ENCODE measurements at places on chromosomes 5 and 9.
A peak's percentile ranks its signal among the peaks of the same experiment; 100 is the strongest.

DNA sequence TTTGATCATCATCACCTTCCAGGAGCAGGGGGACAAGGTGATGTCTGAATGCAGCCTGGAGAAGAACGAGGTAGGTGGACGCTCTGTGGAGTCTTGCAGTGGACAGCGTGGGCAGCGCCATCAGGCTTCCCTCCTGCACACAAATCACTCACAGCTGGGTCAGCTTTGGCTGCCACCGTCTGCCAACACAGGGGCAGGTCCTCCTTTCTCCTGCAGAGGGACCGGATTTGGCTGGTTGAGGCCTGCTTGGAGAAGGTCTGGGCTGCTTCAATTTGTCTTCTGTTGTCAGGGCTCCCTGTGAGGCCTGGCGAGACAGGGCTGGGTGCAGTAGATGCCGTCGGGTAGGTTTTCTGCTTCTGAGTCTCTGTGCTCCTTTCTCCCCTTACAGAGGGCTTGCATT, 180.6 kb downstream of the CACNA1B start:
- DNase-seq: no peak

- no peak for DNase-seq
Measured at GRCh38 chr9:132769906-132770769, 99.9 kb downstream of the GTF3C4 start.

GRCh38 chr9:16202914-16203728, 650.3 kb downstream of the CCDC171 start:
- peak; percentile 55 for DNase-seq

GRCh38 chr9:131668439-131669268, 71.2 kb downstream of the RAPGEF1 start:
- peak; percentile 14 for DNase-seq

DNA sequence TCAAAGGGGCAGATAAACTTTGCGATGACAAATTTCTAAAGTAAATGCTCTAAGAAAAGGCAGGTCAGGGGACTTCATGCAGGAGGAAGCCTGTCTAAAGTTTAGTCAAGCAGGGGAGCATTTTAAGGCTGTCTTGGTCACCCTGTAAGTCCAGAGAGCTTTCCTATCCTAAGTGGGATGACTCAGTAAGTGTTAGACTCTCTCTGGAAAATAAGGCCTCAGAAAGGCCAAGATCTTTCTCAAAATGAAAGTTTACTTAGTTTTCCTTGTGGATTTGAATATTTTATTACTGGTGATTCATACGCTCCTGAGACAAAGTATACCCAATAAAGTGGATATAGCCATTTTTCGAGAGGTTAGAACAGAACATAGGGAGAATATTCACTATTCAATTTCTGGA, 806.9 kb upstream of the CDH9 start:
- peak; percentile 20 for DNase-seq

GRCh38 chr9:110971705-110972104, 66.6 kb downstream of the LPAR1 start:
- no peak for DNase-seq

DNA sequence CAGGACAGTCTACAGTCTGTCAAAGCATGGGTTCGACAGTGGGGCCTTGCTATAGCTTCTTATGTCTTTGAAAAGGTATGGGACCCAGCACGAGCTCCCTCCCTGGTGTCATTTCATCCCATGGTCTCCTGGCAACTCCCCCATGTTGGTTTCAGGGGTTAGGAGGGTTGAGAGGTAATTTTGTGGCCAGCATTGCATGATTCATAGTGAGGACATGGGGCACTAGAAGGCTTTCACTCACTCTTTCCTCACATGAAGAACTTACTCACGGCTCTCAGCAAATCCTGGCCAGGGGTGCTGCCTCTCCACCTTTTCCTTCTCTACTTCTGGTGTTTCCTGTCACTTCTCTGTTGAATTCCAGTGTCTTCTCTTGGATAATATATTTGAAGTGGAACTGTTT, 134.7 kb upstream of the TNPO1 start:
- DNase-seq: no peak

DNA sequence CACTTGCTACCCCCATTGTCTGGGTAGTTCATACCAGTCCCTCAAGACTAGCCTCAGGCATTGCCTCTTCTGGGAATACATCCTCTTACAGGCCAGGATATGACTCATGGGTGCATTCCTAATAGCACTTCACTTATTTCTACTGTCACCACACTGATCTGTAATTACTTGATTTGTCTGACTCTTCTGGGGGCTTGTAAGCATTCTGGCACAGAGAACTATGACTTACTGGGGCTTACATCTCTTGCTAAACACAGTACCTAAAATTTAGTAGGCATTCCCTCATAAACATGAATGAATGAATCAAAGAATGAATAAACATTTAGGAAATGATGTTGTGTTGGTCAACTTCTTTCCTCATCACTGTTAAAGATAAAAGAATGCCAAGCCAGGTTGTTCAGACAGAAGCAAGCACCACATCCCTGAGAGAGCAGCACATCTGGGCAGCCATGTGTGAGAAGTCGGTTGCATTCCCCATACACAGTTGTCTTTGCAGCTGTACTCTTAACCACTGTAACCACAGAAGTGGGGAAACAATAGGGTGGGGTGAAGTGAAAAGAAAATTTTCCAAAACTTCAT, 27.6 kb downstream of the IL7R start:
- peak; percentile 76 for DNase-seq

DNA sequence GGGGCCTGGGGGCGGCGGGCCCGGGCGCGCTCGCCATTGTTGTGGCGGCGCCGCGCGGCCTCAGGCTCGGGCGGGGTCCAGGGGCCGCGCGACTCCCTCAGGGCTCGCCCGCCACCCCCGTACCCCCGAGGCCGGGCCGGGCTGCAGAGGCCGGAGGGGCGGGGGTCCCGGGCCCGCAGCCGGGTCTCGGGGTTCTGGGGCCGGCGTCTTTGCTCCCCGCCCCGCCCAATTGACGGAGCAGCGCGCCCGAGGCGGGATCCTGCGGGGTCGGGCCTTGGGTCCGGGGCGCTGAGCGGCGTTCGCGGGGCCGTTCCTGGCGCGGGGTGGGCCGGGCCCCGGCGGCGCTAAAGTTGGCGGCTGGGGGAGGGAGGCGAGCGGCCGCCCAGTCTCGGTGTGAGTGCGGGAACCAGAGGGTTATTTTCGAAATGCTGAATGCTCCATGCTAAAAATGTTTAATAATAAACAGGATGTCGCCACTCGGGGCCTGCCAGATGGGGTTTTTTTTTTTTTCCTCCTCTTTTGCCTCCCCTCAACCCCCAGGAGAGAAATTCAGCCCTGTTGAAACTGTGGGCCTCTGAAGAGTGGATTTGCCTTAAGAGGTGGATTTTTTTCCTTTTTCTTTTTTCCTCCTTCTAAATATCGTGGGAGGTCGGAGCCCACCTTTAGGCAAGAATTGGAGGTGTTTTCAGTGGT, 724 bp downstream of the PRRC2B start:
- peak; percentile 17 for DNase-seq

- DNase-seq: no peak
Measured at GRCh38 chr5:65292196-65292595, 189.5 kb downstream of the ADAMTS6 start.

DNA sequence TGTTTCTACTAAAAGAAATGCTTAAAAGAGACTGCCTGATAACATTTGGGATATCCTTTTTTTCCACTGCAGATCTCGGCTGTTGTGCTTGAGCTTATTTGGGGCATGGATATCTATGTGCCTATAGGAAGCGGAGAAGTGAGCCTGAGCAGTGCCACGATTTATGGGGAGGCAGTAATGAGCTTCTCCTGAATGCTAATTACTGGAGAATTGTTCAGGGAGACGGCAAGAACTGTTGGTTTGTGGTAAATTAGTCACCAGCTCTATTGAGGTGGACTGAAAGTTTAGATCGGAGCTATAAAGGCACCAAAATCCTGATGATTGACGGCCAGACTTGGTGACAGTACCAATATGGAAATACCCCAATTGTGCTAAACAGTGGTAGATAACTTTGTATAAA, 186.5 kb downstream of the ARHGEF28 start:
- no peak for DNase-seq

DNA sequence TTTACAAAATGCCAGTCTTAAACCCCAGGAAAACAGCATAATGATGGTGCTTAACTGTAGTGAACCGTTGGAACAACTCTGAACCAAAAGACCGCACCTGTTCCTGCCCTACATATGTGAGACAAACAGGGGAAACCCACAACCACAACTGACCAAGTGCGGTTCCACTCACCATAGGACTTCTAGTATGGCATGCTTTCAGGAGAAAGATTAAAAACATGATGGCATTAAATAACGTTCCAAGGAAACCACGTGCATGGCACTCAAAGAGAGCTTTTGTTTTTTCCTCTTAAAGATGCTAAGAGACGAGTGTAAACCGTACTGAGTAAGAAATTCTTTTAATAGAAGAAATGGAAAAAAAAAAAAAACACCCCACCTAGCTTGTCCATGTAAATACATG, 119.8 kb downstream of the SSBP2 start:
- DNase-seq: no peak

- DNase-seq: no peak
Measured at GRCh38 chr5:65796751-65797316, 74.8 kb downstream of the NLN start.

DNA sequence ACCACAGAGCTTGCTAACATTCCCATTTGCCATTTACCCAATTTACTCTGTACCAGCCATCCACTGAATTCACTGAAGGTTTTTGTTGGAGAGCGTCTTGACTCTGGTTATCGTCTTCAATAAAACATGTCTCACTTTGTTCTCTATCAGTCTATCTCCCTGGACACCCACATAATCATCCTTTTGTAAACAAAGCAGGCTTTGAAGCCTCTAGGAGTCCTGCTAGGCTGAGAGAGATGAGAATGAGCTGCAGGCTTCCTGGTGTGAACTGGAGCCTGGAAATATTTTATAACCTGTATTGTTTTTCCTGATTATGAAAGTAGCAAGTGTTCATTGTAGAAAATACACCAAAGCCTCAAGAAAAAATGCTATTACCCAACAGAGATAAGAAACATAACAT, 140.6 kb upstream of the ZNF366 start:
- no peak for DNase-seq
